ENCODE measurements at places on chromosomes 1 and 21. TPM values are rescaled to one million over a fixed set of nuclear protein-coding genes. Genes with fewer than 3 reads are reported as not detected.
A peak's percentile ranks its signal among the peaks of the same experiment; 100 is the strongest.

GRCh38 chr21:33909756-33910155 is 5.8 kb downstream of the ATP5PO start:
- H3K4me1 ChIP-seq = peaks cover 26% of the 10 kb centered on the region
- H3K27me3 ChIP-seq = no peaks in the 10 kb centered on the region
- no peak for DNase-seq
- H3K36me3 ChIP-seq = peaks cover 88% of the 10 kb centered on the region
- H3K27ac ChIP-seq = no peak overlapping the region

DNA sequence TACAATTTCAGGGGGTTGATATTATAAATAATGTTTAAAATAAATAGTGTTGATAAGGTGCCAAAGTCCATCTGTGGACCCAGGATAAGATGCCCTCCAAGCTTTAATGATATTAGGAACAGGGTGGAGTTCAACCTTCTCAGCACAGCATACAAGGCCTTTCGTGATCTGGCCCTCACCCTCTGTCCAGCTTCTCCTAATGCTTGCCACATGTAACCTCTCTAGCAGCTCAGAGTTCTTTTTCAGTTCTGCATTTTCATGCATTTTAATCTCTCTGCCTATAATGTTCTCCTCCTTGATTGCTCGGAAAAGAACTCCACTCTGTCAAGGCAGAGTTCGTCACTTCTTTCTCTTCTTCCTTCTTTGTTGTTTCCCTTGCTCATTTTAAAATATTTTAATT is 21.4 kb upstream of the SMAP2 start:
- no peaks in the 10 kb centered on the region for H3K36me3 ChIP-seq
- DNase-seq = no peak
- H3K4me3 ChIP-seq = no peak overlapping the region
- peaks cover 17% of the 10 kb centered on the region for H3K4me1 ChIP-seq
- peak overlapping the region; percentile 75 for H3K27ac ChIP-seq

GRCh38 chr1:100611086-100611485 is 73.1 kb downstream of the GPR88 start:
- H3K4me1 ChIP-seq = peaks cover 19% of the 10 kb centered on the region
- H3K36me3 ChIP-seq = no peaks in the 10 kb centered on the region
- DNase-seq = no peak
- no peaks in the 10 kb centered on the region for H3K27me3 ChIP-seq
- no peak overlapping the region for H3K4me3 ChIP-seq
- H3K27ac ChIP-seq = no peak overlapping the region

DNA sequence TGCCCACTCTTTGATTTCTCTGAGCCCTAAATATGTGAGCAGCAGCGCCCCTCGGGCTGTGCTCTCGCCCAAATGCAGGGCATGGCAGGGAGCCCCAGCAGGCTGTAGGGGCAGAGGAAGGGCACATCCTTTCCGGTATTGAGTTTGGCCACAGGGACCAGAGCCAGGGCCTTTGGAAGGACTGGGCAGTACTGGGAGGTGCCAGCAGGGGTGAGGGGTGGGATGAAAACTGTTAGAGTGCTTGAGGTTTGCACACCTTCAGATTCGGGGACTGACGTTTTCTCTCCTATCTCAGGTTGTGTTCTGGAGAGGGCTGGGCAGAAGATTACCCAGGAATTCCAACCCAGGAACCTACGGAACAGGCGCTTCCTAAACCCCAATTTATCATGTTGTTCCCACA is 2.2 kb upstream of the ATP1A2 start:
- peaks cover 19% of the 10 kb centered on the region for H3K27me3 ChIP-seq
- H3K27ac ChIP-seq = no peak overlapping the region
- no peak for DNase-seq

DNA sequence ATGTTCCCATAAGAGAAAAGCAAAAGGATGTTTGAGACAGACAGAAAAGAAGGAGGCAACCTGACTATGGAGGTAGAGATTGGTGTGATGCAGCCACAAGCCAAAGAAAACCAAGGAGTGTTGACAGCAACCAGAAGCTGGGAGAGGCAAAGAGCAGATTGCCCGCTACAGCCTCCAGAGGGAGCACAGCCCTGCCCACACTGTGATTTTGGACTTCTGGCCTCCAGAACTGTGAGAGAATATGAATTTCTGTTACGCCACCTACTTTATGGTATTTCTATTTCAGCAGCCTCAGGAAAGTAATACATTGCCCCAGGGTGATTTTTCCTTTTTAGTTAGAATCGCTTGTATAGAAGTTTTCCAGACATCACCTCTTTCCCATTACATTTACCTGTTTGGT is 28.4 kb downstream of the SLAMF6 start:
- no peak for DNase-seq
- no peaks in the 10 kb centered on the region for H3K27me3 ChIP-seq
- no peak overlapping the region for H3K4me3 ChIP-seq
- H3K36me3 ChIP-seq = no peaks in the 10 kb centered on the region
- peaks cover 5% of the 10 kb centered on the region for H3K4me1 ChIP-seq

GRCh38 chr1:184888505-184888904 is 85.8 kb downstream of the NIBAN1 start:
- peaks cover 8% of the 10 kb centered on the region for H3K4me1 ChIP-seq
- H3K27ac ChIP-seq = no peak overlapping the region
- no peak for DNase-seq
- no peaks in the 10 kb centered on the region for H3K36me3 ChIP-seq
- no peaks in the 10 kb centered on the region for H3K27me3 ChIP-seq

DNA sequence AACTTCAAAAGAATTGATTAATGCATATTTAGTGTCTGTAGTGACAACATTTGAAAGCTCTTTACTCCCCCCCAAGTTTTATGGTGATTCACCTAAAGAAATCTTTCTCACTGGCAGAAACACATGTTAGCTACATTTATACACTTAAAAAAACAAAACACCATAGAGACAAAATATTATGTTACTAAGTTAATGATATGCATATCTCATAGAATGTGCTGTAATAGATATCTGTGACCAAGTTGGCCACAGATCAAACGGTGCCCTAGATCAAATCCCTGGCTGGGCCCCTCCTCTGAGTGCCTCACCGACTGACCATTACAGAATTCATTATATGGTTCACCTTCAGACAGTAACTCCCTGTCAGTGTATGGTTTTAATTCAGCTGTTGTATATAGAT is 322.1 kb upstream of the LYPLAL1 start:
- H3K4me1 ChIP-seq = no peaks in the 10 kb centered on the region
- no peak for DNase-seq
- no peaks in the 10 kb centered on the region for H3K27me3 ChIP-seq
- no peak overlapping the region for H3K4me3 ChIP-seq

DNA sequence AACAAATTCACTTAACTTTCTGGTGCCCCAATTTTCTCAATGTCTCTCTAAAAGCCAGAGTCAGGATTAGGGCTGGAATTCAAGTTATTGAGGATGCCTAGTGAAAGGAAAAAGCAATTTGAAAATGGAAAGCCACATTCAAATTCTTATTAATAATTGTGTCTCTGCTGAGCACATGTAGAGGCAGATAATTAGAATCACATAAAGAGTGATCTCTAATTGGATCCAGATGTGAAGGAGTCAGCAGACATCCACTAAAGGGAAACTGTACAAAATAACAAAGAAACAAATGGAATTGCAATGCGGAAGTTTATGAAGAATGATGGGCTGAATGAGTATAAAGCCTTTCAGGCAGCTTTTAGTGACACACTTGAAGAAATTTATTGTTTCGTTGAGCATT is 482.6 kb downstream of the TTLL7 start:
- H3K27ac ChIP-seq = no peak overlapping the region
- no peaks in the 10 kb centered on the region for H3K27me3 ChIP-seq
- no peaks in the 10 kb centered on the region for H3K36me3 ChIP-seq
- DNase-seq = no peak

KRTAP21-2 gene
- total RNA-seq = not detected

Data from spleen (tissue), 13 donors.